ENCODE measurements at places on chromosomes 3 and 15. TPM values are rescaled to one million over a fixed set of nuclear protein-coding genes. Genes with fewer than 3 reads are reported as not detected.

The A4GNT gene
- not detected for total RNA-seq

The IL5RA gene
- 1.1 TPM for total RNA-seq

The CCDC80 gene
- total RNA-seq, result 57.5 TPM

The SCAANT1 gene
- not detected for total RNA-seq

The C3orf85 gene
- total RNA-seq, result not detected

The PEX5L gene
- not detected for total RNA-seq

The IL16 gene
- total RNA-seq, result 19.9 TPM

The LTF gene
- 1,823 TPM for total RNA-seq

The CFAP161 gene
- total RNA-seq, result 0.50 TPM

The DENND4A gene
- total RNA-seq, result 35.9 TPM

The CNTN4 gene
- 13.4 TPM for total RNA-seq

The CELSR3 gene
- 2.0 TPM for total RNA-seq

The NTRK3 gene
- total RNA-seq, result 25.5 TPM

The AGBL1 gene
- not detected for total RNA-seq

The SLC12A1 gene
- total RNA-seq, result 201 TPM

The CKMT1B gene
- 14.5 TPM for total RNA-seq

The PPP1R14D gene
- total RNA-seq, result not detected

The SUSD5 gene
- 13.8 TPM for total RNA-seq

The GOLGA6L26 gene
- not detected for total RNA-seq

The DPH3 gene
- 19.3 TPM for total RNA-seq

The CD200R1 gene
- 2.2 TPM for total RNA-seq

The SERPINI2 gene
- not detected for total RNA-seq

The FAM107A gene
- 180 TPM for total RNA-seq

The ROPN1 gene
- total RNA-seq, result 0.54 TPM

The PRR20G gene
- total RNA-seq, result not detected

The HCLS1 gene
- 102 TPM for total RNA-seq

The SLC6A11 gene
- total RNA-seq, result 0.38 TPM

The LMAN1L gene
- not detected for total RNA-seq

The SV2B gene
- 3.9 TPM for total RNA-seq

The THPO gene
- total RNA-seq, result 0.85 TPM

The CRYGS gene
- total RNA-seq, result 2.9 TPM

The GABRR3 gene
- total RNA-seq, result not detected

The AP2M1 gene
- 329 TPM for total RNA-seq

The KIF23 gene
- total RNA-seq, result 2.5 TPM

The RPL4 gene
- 1,774 TPM for total RNA-seq

The TNFAIP8L3 gene
- 8.9 TPM for total RNA-seq

The HOMER2 gene
- total RNA-seq, result 35.8 TPM

The MUSTN1 gene
- 18.6 TPM for total RNA-seq

Measured in kidney (tissue), 22 donors.